ENCODE measurements at places on chromosomes 7 and 10.

DNA sequence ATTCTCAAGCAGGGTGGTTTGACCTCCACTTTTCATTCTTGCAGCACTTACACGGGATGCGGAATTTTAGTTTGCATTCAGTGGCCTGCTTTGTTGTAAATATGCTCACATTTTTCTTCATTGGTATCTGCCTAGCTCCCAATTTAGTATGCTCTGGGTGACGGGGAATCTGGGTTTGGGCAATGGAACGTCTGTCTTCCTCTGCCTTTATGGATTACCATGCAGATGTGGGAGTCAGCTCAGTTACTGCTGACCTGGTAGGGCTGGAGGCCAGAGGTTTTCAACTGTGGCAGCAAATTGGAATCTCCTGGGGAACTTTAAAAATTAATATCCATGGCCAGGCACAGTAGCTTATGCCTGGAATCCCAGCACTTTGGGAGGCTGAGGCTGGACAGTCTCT lies 161.6 kb downstream of the CAMK1D start:
- no peak for DNase-seq

GRCh38 chr10:63491588-63492316 lies 26.0 kb upstream of the JMJD1C start:
- DNase-seq = no peak

GRCh38 chr7:120441850-120442249 lies 168.9 kb downstream of the KCND2 start:
- DNase-seq = no peak

DNA sequence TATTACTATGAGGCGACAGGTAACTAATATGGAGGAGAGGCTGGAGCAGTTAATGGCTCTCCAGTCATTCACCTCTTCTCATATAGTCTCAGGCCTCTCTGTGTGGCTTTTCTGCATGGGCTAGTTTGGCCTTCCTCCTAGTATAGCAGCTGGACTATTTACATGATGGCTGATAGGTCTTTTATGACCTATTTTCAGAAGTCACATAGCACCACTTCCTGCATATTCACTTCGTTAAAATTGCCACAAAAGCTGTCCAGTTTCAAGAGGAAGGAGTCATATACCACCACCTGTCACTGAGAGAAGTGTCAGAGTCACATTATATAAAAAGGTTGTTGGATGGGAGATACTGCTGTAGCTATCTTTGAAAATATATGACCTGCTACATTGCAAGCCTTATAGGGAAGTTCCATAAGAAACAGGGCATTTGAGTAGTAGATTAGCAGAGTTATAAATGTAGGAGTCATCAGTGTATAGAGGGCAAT lies 8.0 kb upstream of the DMTF1 start:
- DNase-seq = no peak

DNA sequence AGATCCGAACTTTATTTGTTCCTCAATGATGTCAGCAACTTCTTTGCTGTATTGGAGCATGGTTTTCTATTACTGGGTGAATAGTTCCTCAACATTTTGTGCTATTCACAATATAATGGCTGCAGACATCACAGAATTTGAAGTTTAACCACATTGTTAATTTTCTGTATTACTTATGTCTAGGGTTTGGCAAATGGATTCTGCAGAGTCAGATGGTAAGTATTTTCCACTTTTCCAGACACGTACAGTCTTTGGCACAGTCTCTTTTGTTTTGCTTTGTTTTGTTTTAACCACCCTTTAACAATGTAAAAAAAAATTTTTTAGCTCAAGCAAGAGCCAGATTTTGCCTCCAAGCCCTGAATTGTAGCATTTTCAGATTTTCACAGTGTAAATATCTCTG lies 36.8 kb upstream of the FOXK1 start:
- DNase-seq = no peak

DNA sequence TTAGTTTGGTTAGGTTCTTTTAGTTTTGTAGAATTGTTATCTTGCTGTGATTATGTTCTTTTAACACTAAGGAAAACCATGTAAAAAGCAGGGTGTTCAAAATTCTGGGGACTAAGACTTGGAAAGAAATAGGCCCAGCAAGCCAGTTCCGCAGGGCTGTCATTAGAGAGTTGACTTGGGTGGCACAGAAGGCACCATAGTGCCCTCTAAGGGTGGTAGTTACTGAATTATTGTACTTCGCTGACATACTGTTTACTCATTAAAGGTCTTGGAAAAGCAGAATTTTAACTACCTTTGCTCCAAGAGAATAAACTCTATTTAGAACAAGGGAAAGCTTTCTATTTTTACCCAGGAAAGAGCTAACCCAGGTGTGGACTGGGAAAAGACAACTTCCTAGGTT lies 86.5 kb downstream of the OTUD1 start:
- peak; percentile 58 for DNase-seq

DNA sequence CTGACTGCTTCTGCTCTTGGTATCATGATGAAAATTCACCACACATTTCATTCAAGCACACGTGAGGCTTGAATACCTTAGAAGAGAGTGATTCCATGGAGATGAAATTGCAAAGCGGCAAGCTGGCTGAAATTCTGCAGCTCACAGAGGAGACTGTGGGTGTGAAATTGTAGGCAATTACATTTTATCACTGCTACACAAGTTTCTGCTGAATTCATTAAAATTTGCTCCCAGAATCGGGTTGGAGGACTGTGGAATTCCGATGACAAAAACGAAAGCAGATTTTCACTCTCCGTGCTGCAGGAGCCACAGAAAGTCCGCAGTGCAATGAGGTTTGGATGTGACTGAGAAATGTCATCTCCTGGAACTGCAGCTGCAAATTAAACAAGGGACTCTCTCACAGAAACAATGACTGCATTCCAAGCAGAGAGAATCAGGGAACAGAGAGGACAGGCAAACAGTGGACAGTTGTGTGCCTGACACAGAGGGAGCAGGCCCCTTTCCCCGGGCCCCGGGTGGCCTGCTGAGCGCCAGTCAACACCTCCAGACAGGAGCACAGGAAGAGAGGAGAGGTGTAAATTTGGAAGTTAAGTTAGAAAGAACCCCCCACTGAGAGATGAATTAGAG lies 109.1 kb downstream of the C10orf90 start:
- no peak for DNase-seq

- peak; percentile 2 for DNase-seq
Observed at GRCh38 chr10:108204528-108205305, 1040.2 kb upstream of the SORCS1 start.

- peak; percentile 97 for DNase-seq
Observed at GRCh38 chr10:73907841-73908517, 3.0 kb upstream of the PLAU start.

DNA sequence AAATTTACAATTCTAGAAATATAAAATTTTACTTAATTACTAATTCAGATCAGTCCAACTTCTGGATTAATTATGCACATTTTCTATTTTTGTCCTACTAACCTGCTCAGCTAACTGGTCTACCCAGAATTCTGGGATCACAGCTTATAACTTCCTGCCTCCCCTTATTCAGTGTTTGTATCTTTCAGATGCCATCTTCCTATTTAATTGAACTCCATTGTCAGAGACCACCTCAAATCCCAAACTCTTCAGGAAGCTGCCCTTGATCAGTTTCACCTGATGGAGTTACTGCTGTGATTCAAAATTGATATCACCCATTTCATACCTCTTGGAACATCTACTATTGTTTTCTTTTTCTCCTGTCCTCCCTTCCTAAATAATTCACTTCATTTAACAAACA lies 259.2 kb downstream of the WDR11 start:
- no peak for DNase-seq

GRCh38 chr10:12489357-12489756 lies 140.0 kb downstream of the CAMK1D start:
- DNase-seq = no peak

DNA sequence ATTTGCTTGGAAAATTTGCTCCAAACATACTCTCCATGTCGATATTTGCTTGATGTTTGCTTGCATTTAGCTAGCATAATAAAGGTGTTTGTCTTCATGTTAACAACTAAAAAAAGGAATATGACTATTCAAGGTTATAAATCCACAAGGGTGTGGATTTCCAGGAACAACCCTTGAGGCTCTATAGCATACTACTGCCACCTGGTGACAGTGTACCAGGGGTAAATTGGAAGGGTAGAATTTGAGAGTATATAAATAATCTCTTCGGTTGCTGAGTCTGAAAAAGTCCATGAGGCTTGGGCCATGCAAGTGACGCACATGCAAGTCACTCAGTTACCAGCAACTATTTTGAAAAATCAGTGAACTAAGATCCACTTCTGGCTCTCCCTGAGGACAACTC lies 68.4 kb downstream of the SLIT1 start:
- peak; percentile 1 for DNase-seq

GRCh38 chr7:152760854-152761748 lies 1.5 kb downstream of the ACTR3B start:
- peak; percentile 23 for DNase-seq

GRCh38 chr10:50021646-50022045 lies 33.4 kb downstream of the AGAP6 start:
- no peak for DNase-seq

DNA sequence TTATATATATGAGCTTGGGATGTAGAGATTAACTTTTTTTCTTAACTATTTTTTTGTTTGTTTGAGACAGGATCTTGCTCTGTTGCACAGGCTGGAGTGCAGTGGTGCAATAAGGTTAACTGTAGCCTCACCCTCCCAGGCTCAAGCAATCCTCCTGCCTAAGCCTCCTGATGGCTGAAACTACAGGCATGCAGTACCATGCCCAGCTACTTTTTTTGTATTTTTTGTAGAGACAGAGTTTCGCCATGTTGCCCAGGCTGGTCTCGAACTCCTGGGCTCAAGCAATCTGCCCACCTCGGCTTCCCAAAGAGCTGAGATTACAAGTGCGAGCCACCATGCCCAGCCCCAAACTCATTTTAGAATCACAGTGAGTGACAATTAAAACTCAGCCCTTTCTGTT lies 105.2 kb downstream of the CUBN start:
- peak; percentile 27 for DNase-seq

DNA sequence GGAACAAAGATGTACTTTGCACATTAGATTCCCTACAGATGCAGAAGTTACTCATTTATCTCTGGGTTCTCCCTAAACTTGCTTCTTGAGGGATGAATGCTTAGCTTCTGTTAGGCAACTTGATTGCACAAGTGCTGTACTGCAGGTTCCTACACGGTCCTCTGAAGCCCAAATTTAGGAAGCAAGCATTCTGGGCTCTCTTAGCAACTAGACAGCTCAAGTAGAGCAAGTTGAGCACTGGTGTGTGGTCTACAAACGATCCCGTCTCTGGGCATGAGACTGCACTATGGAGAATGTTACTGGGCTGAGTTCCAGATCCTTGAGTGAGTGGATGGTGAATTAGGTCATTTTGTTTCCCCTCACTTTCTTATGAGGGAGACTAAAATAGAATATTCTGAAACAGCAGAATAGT lies 14.3 kb downstream of the SEMA3D start:
- peak; percentile 3 for DNase-seq

GRCh38 chr7:85805656-85806055 lies 618.8 kb upstream of the SEMA3D start:
- no peak for DNase-seq

GRCh38 chr10:119539359-119539825 lies 3.1 kb downstream of the RGS10 start:
- no peak for DNase-seq

DNA sequence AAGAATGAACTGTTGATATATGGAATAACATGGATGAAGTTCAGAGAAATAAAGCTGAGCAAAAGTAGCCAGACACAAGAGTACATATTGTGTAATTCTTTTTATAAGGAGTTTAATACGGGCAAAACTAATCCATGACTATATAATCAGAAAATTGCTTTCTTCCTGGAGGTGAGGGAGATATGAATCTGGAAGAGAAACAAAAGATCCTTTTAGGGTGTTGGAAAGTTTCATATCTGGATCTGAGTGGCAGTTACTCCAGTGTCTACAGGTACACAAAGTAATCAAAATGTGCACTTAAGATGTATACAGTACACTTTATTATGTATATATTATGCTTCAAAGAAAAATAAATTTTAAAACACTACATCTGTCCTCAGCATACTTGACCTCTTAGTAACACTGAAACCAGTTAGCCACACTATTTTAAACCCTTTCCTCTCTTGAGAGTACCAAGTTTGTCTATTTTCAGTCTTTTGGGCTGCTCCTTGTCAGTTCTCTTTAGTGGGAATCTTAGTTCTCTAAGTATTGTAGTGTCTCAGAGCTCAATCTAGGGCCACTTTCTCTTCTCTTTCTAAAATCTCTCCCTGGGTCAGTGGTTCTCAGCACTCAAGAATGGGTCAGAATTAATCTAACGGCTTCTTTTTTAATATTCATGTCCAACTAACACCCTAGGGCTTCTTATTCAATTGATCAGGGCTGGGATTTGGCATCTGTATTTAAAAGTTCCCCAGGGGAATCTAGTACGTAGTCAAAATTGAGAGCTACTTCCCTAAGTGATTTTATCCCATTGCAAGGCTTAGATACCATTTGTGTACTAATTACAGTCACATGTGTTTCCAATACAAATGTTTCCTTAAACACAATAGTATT lies 4.3 kb upstream of the LIPF start:
- DNase-seq = no peak

- no peak for DNase-seq
Observed at GRCh38 chr10:130231251-130231741, 95.1 kb downstream of the GLRX3 start.

- peak; percentile 85 for DNase-seq
Observed at GRCh38 chr7:43584195-43584586, 1.3 kb downstream of the STK17A start.

- peak; percentile 74 for DNase-seq
Observed at GRCh38 chr10:14742815-14743214, 31.9 kb downstream of the FAM107B start.

GRCh38 chr7:157139111-157139809 lies 534 bp downstream of the UBE3C start:
- peak; percentile 59 for DNase-seq

DNA sequence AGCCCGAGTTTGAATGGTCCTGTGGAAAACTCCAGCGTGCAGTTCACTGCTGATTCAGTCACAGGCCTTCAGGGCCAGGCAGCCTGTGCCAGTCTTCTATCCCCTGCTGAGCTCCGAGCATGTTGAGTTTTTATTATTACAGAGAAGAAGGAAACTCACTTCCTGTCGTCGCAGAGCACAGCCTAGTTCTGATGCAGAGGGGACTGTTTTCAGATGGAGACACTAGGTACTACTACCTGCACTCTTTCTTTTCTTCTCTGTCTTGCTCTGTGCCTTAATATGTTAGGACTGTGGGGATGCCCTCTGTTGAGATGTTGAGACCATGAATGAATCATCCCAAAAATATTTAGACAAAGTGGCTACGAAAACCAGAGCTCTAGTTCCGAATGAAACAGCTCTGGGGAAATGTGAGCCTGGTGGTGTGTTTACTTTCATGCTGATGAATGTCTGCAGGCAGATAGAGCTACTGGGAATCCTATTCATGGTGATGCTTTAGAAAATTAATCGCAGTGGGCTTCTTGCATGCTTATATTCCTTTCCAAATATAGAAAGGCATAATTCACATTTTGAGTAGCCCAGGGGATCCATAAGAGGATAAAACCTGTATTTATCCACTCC lies 29.6 kb downstream of the CASP7 start:
- DNase-seq = no peak

DNA sequence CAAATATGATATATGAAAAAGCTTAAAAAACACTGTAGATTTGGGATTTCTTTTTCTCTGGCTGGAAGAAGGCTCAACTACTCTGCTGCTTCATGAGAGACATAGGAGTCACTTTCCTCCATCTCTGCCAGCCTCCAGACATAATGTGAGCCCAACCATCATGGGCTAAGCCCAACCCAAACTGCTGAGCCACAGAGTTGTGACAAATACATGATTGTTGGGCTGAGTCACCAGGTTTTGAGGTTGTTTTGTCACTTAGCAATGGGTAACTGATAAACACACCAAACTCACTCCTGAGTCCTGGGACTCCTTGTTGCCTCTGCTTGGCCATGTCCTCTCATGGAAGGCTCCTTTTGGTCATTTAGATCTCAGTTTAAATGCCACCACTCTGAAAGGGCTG lies 381.8 kb upstream of the FZD8 start:
- DNase-seq = no peak

Measured in inflammatory macrophage treated with lipopolysaccharide for 4 hours (primary cell).